Fibroblast of villous mesenchyme (primary cell): ENCODE measurements at places on chromosomes 11 and 22. TPM values are rescaled to one million over a fixed set of nuclear protein-coding genes. Genes with fewer than 3 reads are reported as not detected.

GRCh38 chr11:47498584-47499152 lies 49.7 kb upstream of the RAPSN start:
- no peak for DNase-seq

- no peak for DNase-seq
Observed at GRCh38 chr11:107677924-107678631, 33.8 kb downstream of the SLN start.

DNA sequence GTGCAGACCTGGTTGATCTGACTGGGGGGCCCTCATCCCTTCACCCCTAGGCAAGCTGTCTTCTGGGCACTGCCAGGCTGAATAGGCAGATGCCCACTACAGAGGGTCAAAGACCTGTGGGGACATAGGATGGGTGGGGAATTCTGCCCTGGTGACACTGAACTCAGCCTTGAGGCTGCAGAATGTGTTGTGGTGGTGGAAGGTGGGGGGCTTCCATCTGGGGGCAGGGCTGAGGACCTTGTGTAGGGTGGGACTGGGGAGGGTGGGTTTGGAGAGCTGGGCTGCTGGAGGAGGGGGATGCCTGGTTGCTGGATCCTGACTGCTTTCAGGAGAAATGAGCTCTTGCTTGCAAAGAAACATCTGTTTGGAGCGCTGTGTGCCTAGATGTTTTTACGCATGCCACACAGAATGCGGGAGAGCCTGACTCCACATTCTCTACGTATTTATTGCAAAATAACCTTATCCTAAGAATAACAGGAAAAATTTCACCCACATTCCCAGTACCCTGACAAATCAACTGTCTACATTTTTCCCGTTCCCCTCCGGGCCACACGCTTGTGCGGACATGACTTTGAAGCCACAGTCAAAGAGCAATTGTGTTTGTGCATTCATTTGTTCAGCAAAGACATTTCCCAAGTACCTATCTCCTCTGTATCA lies 18.3 kb downstream of the SMIM38 start:
- peak; percentile 19 for DNase-seq

DNA sequence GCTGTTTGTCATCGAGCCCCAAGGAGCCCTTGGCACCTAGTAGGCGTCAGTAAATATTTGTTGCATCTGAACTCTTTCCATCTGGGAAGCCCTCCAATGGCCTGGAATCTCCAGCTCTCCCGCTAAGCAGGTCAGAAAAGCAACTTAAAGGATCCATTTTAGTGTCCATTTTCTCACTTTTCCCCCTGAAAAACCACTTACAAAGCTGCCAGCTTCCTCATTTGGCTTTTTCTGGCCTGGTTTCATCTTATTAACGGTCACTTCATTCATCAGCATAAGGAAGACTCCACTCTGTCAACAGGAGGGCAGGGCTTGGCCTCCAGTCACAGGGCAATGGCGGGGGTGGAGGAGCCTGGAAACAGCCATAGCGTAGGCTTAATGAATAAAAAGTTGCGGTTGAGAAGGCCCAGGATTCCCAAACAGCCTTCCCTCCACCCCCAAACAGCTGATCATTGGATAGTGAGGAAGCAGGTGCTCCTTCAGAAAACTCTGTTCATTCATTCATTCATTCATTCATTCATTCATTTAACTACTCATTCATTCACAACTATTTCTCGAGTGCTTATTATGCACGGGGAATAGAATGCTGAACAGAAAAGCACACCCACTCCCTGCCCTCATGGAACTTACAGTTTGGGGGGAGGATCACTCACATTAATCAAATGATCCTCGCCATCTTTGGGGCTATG lies 104.5 kb upstream of the RCN1 start:
- no peak for DNase-seq

- no peak for DNase-seq
Observed at GRCh38 chr11:6666302-6667183, 10.9 kb upstream of the DCHS1 start.

- peak; percentile 36 for DNase-seq
Observed at GRCh38 chr22:25702040-25702439, 39.9 kb upstream of the MYO18B start.

- no peak for DNase-seq
Observed at GRCh38 chr22:48820481-48821345, 1007.0 kb downstream of the BRD1 start.

DNA sequence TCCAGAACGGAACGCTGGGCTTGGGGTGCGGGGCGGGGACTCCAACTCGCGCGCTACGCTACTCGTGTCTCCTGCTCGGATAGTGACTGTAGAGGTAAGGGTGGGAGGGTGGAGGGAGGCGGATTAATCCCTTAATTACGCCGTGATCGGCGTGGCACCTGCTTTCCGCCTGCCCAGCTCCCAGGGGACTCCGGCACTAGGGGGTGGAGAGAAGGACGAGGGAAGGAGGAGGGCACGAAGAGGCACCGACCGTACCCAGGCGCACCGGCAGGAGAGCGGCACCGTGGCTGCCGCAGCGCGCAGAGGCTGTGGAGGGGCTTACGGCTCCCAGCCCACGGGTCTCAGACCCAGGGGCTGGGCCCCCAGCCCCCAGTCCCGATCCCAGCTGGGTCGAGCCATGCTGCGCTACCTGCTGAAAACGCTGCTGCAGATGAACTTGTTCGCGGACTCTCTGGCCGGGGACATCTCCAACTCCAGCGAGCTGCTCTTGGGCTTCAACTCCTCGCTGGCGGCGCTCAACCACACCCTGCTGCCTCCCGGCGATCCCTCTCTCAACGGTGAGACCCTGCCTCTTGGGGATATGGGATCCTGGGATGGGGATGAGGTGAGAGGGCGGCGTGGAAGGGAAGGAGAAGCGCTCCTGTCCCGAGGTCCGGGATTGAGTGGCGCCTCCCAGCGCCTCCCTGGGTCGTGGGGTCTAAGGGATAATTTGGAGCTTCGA lies at the start of gene ROBO3:
TSS of gene ROBO3 (plus strand) at position 252 of the 721 bp plus-strand sequence. CDS start at position 398, 146 bp downstream.
- DNase-seq: no peak

DNA sequence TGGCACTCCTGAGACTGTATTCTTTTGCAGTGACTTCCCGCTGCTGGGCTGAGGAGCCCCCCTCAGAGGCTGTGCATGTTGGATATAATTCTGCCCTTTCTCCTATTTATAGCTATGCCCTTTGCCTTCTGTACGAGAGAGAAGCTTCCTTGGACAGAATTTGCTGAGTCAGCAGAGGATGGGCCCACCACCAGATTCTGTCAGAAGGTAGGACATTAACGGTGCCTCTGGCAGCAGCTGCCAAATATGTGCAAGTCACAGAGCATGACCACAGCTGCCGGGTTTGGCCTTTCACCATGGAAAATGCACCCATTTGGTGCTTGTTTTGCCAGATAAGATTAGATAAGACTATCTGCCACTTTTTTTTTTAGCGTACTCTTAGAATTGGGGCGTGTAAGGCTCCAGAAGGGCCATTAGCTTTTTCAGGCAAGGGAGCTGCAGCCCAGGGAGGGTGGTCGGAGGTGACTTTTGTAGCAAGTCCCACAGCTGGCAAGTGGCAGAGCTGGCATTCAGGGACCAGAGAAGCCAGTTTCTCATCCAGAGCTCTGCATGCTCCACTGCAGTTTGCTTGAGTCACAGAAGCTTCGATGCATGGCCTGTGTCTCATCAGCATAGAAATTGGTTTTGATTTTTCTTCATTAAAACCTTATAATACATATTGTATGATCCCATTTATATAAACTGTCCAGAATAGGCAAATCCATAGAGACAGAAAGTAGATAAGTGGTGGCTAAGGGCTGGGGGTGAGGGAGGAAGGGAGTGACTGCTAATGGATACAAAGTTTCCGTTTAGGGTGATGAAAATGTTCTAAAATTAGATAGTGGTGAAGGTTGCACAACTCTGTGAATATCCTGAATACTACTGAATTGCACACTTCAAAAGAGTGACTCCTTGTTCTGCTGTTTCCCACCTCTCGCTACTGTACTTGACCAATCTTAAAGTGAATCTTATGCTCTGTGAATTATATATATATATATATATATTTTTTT lies 15.8 kb downstream of the UPB1 start:
- peak; percentile 86 for DNase-seq

- no peak for DNase-seq
Observed at GRCh38 chr11:111393096-111393495, 14.0 kb upstream of the POU2AF1 start.

DNA sequence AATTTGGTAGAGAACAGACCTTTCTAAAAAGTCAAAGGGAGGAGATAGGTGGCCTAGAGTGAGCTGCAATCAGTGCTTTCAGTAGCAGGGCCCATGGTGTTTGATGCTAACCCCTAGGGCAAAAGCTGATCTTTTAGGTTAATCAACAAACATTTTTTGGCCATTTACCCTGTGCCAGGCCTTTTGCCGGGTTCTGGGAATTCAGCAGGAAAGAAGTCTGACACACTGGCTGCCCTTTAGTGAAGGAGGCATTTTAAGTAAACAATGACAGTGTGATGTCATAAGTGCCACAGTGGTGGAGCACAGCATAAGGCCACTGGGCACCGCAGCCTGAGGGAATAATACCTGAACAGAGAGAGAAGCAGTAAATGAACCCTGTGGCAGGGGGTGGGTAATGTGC lies 29.0 kb downstream of the C22orf31 start:
- DNase-seq: peak; percentile 30

DNA sequence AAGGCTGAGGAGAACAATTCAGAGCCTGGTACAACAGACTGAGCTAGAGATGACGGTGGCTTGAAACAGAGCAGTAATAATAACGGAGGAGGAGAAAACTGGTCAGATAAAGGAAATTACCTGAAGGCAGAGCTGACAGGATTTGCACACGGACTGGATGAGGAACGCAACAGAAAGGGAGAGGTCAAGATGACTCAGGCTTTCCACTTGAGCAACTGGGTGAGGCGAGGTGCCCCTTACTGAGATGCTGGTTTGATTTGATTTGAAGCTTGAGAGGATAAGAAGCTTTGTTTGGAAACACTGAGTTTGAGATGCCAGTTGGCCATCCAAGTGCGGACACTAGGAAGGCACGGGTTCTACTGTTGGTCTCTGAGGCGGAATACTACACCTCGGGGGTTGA lies 35.4 kb upstream of the NRIP3 start:
- DNase-seq: peak; percentile 50

GRCh38 chr11:71155846-71156245 lies 96.5 kb downstream of the SHANK2 start:
- DNase-seq: no peak

- DNase-seq: no peak
Observed at GRCh38 chr11:82458761-82459160, 274.9 kb downstream of the FAM181B start.

DNA sequence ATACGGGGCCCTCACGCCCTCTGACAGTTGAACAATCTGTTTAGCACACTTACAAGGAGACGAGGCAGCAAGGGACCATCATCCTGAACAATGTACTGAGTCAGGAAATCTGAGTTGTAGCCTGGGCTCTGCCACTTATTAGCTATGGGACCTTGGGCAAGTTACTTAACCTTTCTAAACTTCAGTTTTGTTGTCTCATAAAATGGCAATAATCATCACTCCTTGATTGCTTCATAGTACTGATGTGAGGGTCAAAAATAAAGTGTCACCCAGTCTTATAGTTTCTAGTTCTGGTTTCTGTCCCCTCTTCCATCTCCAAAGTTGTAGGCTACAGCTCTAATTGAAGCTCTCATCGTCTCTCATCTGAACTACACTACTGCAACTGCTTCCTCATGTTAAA lies 46.7 kb downstream of the RELT start:
- DNase-seq: no peak

DNA sequence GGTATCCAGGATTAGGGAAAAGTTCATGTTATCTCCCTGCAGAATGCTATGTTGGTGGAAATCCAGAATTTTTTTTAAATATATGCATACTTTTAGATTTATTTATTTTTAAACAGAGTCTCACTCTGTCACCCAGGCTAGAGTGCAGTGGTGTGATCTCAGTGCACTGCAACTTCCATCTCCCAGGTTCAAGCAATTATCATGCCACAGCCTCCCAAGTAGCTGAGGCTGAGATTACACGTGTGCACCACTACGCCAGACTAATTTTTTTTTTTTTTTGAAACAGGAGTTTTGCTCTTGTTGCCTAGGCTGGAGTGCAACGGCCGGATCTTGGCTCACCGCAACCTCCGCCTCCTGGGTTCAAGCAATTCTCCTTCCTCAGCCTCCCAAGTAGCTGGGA lies 2.6 kb downstream of the PACSIN2 start:
- DNase-seq: no peak

- DNase-seq: no peak
Observed at GRCh38 chr11:33564856-33565453, 135.7 kb downstream of the C11orf91 start.

DNA sequence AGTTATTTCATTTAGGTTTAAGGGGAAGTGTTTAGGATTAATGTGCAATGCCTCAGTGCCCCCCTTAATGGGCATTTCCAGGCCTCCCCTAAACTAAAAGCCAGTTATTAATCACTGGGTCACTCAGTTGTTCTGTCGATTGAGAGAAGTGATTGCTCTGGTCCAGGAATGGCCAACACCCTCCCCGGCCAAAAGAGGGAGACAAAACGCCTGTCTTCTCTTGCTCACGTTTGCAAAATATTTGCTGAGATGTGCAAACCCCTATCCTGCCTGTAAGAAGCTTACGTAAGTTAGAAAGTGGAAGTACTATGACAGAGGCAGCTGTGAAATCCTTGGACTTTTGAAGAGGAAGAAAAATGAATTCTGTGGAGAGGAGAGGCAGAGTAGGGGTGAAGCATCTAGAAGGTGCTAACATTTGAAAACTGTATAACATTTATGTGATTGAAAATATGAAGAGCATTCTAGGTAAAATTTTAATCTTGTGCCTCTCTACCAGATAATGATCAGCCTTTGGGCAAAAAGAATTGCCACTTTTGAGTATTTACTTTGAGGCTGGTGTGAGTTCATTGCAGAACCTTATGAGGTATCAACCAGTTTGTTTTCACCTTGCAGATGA lies 37.7 kb downstream of the NTM start:
- peak; percentile 11 for DNase-seq

- no peak for DNase-seq
Observed at GRCh38 chr11:5581014-5581413, 337 bp downstream of the OR52B6 start.

GRCh38 chr11:70680781-70681281 lies 282.5 kb downstream of the CTTN start:
- DNase-seq: no peak

Gene SYT9
- total RNA-seq: under 0.01 TPM in 2 replicates

Gene OR52A5
- total RNA-seq: not detected in 2 replicates

Gene SGSM1
- total RNA-seq: not detected in 2 replicates

Gene TRIM77
- not detected in 2 replicates for total RNA-seq

Gene INS
- not detected in 2 replicates for total RNA-seq

Gene ZNF74
- 10.3 and 10.8 TPM in 2 replicates for total RNA-seq

Gene MUC6
- total RNA-seq: not detected in 2 replicates

Gene CAPRIN1
- total RNA-seq: 172 and 240 TPM in 2 replicates
